ENCODE measurements at places on chromosomes 16 and 17.

- no peak for DNase-seq
These were observed 6.9 kb upstream of the SLC13A2 start for GRCh38 chr17:28466521-28467048.

- no peak for DNase-seq
These were observed 6.6 kb downstream of the SLC22A31 start for GRCh38 chr16:89193576-89194293.

DNA sequence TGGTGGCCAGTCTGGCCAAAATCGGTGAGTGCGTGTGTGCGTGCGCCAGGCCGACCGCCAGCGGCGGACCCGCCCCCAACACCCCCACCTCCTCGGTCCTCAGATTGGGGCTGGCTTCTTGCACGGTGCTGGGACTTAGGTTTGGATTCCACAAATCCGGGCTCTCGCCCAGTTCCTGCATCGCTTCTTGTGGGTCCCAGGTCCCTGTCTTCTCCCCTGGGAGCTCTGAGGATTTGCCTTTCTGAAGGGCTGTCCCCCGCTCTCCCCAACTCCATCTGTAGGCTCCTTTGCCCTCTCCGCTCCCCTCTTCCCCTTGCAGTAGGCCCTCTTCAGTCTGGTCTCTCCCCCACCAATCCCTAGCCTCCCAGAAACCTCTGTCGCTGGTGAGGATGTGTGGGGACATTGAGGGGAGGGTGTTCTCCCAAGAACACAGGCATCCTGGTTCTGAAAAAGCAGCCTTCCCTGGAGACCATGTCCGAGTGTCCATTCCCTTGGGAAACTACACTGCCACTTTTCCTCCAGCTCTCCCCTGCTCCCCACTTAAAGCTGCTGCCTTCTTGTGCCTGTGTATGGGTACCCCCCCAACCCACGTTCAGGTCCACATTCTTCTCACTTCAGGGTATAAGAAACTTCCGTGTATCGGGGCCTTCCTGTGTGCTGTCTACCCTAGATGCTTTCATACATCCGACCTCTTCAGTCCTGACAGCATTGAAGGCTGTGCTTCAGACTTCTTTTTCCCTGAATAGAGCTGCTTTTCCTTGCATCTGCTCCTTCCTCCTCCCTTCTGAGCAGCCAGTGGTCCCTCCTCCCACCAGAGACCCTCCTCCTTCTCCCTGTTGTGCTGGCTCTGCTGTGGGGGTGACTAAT, 632 bp downstream of the SLC9A5 start:
- DNase-seq, result no peak

GRCh38 chr16:2472885-2473445, 1.9 kb downstream of the NTN3 start:
- no peak for DNase-seq

GRCh38 chr16:22262460-22262859, 34.7 kb upstream of the POLR3E start:
- DNase-seq, result no peak
